ENCODE measurements at places on chromosomes 16 and 17.

GRCh38 chr16:17469741-17470181 lies 999 bp downstream of the XYLT1 start:
- DNase-seq, result no peak

GRCh38 chr17:40646791-40647623 lies 611 bp downstream of the SMARCE1 start:
- peak; percentile 58 for DNase-seq

DNA sequence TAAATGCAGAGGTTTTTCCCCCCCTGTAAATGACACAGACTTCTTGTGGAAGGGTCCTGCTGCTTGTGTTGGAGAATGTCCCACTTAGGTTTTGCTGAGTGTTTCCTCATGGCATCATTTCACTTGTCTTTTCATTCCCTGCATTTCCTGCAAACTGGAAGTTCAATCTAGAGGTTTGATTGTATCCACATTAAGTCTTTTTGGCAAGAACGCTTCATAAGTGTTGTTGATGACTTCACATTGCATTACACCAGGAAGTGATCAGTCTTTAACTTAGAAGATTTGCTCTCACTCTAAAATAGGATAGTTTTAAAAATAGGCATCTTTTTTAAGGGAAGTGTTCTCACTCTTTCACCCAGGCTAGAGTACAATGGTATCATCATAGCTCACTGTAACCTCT lies 67.2 kb downstream of the RPTOR start:
- DNase-seq, result no peak

DNA sequence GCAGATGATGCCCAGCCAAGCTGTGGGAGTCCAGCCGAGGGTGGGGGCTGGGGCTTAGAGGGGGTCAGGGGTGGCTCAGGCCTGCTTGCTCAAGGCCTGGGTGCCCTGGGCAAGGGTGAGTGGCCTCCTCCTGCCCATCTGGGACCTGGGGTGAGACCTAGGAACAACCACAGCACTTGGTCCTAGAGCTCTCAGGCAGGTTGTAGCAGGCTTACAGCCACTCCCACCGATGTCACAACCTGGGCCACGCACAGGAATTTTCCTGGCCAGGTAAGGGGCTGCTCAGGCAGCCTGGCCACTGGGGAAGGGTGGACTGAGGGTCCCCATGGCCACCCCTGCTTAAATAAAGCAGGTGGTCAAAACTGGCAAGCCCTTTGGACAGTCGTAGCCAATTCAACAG lies 6.3 kb upstream of the SREBF1 start:
- no peak for DNase-seq

- DNase-seq, result no peak
Measured at GRCh38 chr17:357644-358043, 5.0 kb upstream of the RPH3AL start.

DNA sequence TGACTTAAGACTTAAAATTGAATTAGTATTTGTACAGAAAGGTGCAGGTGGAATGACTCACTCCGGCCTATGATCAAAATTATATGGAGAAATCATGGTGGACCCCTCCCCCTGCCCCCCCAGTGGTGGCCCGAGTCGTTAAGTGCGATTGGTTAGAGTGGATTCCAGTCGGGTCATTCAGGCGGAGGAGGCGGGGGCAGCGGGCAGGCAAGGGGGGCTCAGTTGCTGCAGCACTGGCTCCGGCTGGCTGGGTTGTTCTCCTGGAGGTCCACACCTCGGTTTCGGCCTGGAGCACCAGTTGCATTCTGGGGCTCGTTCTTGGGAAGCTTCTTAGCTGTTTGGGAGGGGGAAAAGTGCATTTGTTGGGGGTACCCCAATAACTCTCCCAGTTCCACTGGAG lies 3.0 kb downstream of the HSPB9 start:
- DNase-seq, result no peak

- DNase-seq, result no peak
Measured at GRCh38 chr17:58956997-58957724, 149.5 kb downstream of the TRIM37 start.

- no peak for DNase-seq
Measured at GRCh38 chr17:39972271-39972670, 8.3 kb upstream of the PSMD3 start.

Data from activated CD4-positive, alpha-beta T cell treated with anti-CD3 and anti-CD28 coated beads, Interleukin-2, amount 50 U/mL, for 16 hours (primary cell).